ENCODE measurements at places on chromosomes 1 and 21.

DNA sequence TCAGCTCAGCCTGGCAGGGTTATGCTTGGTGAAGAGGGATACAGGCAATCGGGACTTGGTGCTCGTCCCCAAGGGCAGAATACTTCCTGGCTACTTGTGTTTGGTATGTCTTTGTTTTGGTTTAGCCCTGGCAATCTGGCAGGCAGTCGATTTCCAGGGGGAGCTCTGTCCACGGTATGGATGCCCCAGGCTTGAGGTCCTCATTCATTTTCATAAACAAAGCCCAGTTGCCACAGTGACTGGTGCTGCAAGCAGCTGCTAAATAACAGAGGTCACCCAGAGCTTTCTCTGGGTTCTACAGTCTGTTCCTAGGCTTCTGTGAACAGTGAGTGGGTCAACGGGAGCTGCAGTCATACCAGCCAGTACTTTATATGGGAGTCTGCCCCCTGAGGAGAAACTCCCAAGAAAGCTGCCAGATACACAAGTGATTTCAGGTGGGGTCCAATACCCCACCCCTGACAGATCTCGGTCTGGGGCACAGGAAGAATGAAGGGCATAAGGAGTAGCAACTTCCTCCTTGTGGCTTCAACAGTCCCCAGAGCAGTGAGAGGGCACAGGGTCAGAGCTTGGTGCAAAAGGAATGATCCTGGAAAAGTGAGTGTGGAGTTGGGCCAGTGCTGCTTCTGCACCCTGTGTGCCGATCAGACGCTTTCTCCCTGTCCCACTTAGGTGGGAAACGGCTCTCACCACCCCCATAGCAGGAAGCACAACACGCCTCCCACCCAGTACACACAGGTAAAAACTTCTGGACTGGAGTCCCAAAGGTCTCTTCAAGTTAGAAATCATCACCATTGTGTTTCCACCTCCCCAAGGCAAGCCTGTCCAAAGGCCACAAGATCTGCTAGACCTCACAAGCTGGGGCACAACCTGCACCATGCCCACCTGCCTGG, 55.5 kb downstream of the TGFBR3 start:
- DNase-seq = no peak

GRCh38 chr1:50971748-50972305, 1.8 kb downstream of the CDKN2C start:
- no peak for DNase-seq

DNA sequence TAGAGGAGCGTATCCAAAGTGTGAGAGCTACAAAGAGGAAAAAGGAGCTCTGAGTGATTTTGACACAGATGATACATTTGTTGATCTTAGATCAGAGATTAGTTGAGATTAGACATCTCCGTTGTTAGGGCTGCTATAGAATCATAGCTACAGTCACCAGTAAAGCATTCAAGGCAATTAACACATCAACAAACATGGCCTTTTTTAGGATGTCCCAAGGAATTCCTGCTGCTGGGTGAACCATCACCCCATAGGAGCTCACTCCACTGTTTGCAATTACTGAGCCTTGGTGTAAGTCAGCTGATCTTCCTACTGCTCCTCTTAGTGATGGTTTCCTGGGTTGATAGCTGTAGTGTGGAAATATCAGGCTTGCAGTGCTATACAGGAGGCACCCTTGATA, 6.7 kb upstream of the RSRP1 start:
- no peak for DNase-seq

- DNase-seq = no peak
Observed at GRCh38 chr1:198927129-198927528, 288.3 kb downstream of the PTPRC start.

DNA sequence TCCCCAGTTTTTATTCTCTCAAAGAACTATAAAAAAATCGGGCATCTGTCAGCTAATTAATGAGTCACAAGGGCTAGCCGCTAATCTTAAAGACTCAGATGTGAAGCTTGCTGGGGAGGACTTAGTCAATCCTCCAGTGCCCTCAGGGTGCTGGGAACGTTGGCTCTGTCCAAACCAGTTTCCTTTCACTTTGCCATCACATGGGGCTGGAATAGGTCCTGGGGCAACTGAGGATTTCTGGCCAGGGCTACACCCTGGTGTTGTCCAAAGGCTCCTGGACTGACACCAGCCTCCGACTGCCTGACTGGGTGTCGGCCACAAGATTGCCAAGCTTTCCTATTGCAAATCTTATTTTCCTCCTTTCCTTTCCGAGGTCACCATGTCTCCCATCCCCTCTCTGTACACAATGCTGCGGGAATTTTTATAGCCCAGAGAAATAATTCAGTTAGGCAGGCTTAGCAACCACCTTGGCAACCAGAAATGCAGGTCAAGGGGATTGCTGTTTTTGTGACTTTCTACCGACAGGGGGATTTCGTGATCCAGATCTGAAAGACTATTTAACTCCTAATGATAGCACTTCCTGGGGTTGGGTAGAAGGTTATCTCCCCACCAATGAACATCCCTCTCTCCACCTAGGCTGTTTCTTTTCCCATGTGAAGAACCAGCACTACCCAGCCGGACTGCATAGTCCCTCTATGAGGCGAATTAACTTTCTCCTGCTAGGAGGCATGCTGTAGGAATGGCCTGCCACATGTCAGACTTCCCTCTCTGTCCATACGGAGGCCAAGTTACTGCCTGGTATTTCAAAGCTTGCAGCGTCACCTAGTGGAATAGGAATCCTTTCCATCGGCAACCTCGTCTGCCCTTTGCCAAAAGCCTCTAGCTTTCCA, 29.9 kb upstream of the CTBS start:
- no peak for DNase-seq

DNA sequence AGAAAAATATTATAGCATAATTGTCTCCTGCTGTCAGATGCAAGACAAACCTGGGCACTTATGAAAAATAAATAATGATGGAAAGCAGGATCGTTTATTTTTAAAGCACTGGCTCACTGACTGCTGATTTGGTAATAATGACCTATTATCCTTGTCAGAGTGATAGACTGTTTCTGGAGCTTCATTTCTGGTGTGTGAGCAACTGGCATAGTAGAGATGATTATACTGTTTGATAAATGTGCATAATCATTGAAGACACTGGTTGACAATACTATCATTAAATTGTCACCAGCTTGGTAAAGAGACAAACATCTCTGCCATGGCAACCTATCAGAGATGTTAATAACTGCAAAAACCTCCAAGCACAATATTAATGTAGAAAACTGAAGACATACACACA, 179.9 kb upstream of the ZNF644 start:
- no peak for DNase-seq

- DNase-seq = no peak
Observed at GRCh38 chr1:12473596-12474362, 144.2 kb downstream of the DHRS3 start.

Data from cerebellum (tissue), 4 donors.